ENCODE measurements at places on chromosomes 7 and 10.

- DNase-seq: no peak
These were observed 351.7 kb downstream of the NXPH1 start for GRCh38 chr7:8785081-8785480.

DNA sequence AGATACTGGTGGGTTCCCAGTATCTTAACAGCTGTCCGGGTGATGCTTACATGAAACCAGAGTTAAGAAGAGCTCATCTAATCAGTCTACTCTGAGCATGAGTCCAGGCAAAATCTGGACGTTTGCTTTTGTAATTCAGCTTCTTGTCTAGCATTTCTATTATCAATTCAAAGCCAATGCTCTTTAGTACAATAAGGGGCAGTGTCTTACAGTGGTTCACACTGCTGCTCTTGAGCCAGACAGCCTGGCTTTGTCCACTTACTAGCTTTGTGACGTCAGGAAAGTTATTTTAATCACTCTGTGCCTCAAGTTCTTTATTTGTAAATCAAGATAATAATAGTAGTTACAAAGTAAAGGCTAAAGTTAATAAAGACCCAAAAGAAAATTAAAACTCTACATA lies 227.3 kb upstream of the TCF7L2 start:
- no peak for DNase-seq

- DNase-seq: no peak
These were observed 240.0 kb upstream of the AUTS2 start for GRCh38 chr7:69358163-69358821.

GRCh38 chr10:71443676-71444075 lies 47.0 kb downstream of the CDH23 start:
- no peak for DNase-seq

- no peak for DNase-seq
These were observed 165.7 kb downstream of the C7orf25 start for GRCh38 chr7:42746214-42746613.

GRCh38 chr10:15068802-15069201 lies 19.8 kb downstream of the ACBD7 start:
- DNase-seq: no peak

DNA sequence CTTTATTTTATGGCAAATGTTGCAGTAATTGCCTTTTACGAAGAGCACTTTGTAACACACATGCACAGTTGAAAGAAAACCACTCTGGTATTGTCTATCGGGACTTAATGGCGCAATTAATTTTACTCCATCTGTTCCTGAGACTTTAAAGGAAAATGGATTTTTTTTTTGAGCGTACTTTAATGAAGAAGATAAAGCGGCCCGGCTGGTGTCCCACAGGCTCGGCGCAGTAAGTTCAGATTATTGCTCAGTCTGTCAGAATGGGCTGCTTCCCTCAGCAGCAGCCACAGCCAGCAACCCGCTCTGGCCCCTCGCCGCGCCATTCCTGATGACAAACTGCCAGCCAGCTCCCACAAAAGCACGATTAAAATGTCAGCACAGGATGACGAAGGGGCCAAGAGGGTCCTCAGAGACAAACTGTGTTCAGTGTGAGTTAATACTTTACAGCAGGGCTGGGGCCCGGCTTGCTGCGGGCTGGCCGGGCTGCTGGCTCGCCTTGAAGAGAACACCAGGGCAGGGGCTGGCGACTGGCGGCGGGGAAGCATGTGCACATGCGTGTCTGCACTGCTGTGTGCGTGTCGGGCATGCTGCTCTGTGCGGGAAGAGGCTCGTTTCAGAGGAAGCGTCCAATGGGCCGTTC lies 501.0 kb upstream of the GALNT17 start:
- DNase-seq: no peak

GRCh38 chr7:149642589-149642988 lies 130.8 kb downstream of the ZNF467 start:
- no peak for DNase-seq

DNA sequence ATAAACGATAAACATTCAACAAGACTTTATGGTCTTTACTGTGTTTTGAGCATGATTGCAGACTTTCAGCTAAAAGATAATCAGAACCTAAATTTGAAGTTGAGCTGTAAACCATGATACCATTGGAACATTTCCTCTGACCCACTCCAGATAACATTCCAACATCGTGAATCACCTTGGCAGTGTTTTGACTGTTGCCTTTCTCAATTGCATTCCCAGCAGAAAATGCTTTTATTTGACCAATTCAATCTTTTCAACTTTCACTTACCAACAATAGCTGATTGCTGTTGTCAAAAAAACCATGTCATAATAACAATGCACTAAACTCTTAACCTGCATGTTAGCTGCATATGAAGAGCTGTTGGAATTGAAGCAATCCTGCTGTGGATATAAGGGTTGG lies 165.5 kb downstream of the MDFIC start:
- no peak for DNase-seq

GRCh38 chr10:126042906-126043305 lies 146.5 kb downstream of the FANK1 start:
- DNase-seq: no peak

DNA sequence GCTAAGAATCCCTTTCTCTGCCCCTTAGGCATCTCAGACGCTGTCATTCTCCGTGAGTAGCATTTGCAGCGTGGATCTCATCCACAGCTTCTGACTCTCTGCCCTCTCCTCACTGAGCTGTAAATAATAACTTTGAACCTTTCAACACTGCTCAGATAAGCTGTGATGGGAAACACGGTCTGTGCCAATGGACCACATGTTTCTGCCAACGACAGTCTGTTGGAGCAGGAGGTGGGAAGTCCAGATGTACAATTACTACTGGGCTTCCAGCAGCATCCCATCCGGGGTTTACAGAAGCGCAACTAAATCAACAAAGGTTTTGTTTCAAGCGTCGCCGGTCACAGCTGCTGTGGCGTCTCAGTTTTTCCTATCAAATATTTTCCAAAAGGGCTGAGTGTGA lies 1110.6 kb downstream of the TYW1 start:
- DNase-seq: no peak

DNA sequence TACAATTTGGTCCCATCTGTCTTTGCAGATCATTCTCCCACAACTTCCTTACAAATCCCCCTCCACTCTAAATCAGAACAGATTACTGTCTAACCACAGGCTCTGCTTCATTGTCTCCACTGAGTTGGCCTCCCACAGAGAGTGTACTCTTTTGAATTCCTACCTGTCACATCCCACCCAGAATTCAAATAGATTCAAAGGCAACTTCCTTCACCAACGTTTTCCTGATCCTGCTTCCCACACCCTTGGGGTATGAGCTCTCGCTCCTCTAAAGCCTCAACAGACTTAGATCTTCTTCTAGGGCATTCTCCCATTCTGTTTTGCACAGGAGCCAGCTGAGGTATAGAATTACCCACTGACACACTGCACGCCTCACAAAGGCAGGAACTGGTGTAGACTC lies 197.8 kb upstream of the CDCA7L start:
- no peak for DNase-seq

GRCh38 chr7:114026486-114027089 lies 107.8 kb upstream of the PPP1R3A start:
- DNase-seq: no peak

DNA sequence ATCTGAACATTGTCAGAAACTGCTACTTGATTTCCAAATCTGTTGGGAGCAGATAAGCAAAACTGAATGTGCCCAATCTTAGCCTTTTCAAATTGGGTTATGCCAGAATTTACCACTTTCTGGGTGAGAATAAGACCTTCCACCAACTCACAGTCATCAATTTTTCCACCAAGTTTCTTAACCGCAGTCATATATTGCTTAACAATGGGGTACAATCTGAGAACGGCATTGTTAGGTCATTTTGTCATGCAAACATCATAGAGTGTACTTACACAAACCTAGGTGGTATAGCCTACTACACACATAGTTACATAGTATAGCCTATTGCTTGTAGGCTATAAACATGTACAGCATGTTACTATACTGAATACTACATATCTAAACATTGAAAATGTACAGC lies 16.0 kb downstream of the MRPS33 start:
- DNase-seq: no peak

GRCh38 chr7:128661446-128661845 lies 10.6 kb upstream of the GARIN1A start:
- DNase-seq: no peak

- no peak for DNase-seq
These were observed 29.9 kb upstream of the CC2D2B start for GRCh38 chr10:95877881-95878280.

DNA sequence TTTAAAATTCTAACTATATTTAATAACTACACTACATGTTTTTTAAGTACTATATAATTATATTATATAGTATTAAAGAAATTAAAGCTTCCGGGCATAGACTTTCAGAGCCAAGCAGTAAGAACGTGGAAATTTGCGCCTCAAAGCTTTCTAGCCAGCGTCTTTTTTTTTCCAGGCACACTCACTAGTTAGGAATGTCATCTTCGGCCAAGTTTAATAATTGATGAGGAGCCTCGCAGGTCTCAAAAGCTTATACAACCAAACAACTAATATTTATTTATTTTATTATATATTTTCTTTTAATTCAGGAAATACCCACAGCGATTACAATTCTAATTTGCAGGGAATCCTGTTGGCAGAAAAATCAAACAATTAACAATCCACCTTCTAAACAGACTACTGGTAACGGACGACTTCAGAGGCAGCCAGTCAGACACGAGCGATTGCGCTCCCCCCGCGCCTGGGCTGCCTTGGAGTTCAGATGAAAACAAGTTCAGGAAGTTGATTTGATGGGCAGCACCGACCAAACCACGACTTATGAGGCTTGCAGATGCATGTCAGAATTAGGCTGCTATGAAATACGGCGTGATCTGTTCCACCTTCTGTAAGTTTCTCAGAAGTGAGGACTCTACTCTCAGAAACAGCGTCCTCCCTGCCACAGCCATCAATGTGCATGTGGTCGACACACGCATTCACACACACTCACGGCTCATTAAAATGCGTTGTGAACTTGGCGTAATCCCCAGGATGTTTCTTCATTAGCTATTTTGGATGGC lies 431.8 kb upstream of the MGMT start:
- DNase-seq: peak; percentile 27

GRCh38 chr7:67045496-67045995 lies 48.9 kb downstream of the TYW1 start:
- DNase-seq: no peak

DNA sequence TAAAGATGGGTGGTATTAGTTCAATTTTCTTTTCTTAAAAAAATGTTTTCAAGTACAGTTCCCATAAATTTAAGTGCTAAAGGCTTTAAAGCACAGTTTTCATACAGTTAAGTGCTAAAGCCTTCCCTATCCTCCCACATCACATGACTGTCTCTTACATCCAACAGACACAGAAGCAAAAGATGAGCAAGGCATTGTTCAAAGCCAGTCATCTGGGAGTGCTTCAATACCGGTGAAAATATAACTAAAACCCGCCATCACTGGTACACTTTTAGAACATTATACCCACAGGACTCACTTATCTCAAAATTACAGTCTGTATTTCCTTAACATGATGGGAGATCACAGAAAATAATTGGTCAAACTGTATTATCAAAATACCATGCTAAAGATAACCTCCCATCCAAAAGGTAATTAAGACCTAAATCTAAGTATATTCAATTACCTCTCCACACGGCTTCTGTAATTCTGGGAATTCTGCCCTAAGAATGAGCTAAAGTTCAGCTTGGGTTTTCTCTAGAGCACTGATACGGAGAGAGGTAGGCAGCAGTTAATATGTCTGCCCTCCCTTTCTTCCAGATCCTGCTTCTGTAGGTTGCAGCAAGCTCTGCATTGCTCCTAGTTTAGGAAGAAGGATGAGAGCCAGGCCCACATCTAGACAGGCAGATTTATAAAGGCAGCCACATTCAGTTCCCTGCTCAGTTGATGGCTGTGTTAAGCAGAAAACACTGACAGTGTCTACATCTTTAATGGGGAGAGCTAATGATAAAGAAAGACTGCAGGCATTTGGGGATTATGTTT lies 474.8 kb upstream of the PFKP start:
- no peak for DNase-seq

- no peak for DNase-seq
These were observed 1.4 kb downstream of the TRA2A start for GRCh38 chr7:23530405-23530804.

DNA sequence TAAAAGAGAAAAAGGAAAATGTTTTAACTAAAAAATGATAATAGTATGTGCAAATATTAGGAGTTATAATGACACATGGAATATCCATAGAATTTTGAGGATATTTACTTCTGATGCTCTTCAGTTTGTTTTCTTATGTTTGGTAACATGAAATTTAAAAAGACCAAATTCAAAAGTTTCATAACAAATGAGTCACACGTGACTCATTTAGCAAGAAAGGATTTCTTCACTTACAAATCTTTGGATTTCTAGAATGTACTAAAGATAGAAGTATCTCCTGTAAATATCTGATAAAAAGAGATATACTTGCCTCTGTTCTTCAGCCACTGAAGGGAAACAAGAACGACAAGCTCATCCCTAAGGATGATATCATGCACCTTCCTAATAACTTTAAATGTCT lies 774.5 kb upstream of the LRRTM3 start:
- no peak for DNase-seq

GRCh38 chr10:43846968-43847367 lies 198.3 kb upstream of the ZNF32 start:
- DNase-seq: no peak

GRCh38 chr7:127865466-127865865 lies 165.8 kb downstream of the LRRC4 start:
- no peak for DNase-seq

DNA sequence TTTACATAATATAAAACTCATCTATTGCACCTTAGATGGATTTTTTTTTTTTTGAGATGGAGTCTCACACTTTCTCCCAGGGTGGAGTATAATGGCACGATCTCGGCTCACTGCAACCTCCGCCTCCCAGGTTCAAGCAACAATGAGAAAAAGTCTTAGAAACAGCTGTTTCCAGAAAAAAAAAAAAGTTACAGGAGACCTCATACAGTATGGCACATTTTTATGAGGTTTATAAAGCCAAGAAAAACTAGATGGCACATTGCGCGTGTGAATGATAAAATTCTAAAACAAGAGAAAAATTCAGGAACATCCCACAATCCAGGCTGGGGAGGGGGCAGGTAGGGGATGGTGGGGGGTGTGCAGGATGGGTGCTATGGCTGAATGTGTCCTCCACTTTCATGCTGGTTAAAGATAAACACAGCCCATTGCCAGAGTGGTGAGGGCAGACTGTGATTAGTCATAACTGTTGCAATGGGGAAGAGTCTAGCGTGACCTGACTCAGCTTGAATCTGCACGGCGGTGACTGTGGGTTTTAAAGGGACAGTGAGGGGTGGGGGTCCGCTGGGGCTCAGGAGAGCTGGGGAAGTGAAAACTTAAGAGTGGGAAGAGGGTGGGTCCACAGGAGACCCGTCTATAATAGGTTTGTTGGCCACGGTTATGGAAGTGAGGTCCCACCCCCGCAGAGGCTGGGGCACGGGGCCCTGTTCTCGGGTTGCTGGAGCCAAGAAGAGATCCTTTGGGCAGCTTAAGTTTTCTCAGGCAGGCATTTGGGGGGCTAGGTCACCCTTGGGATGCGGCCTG lies 11.9 kb upstream of the LRRC27 start:
- DNase-seq: peak; percentile 69

DNA sequence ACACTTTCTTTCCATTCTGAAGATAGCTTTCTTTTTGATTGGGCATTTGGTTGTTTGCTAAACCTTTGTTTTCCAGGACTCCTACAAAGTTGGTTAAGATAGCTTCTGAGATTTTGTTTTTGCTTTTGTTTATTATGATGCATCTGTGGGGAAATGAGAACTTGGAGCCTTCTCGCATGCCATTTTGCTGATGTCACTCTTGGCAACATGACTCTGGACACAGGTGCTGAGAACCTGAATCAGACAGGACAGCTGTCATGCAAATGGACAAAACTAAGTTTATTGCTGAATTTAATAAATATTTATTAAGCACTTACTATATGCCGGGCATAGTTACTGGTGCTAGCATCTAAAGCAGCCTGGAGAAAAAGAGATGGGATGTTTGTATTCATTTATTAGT lies 274.1 kb downstream of the ZEB1 start:
- no peak for DNase-seq

- no peak for DNase-seq
These were observed 86.6 kb downstream of the PRLHR start for GRCh38 chr10:118508863-118509262.

All from activated T-cell treated with anti-CD3 and anti-CD28 coated beads, Interleukin-2, amount 50 U/mL, for 48 hours (primary cell).